ENCODE measurements at places on chromosomes 6 and 20. TPM values are rescaled to one million over a fixed set of nuclear protein-coding genes. Genes with fewer than 3 reads are reported as not detected.

ALDH5A1 gene
- total RNA-seq = 11.4 TPM

GRCh38 chr6:169726963-169727362, 2.7 kb upstream of the PHF10 start:
- no peak for DNase-seq

GRCh38 chr6:113539202-113539601, 317.9 kb upstream of the MARCKS start:
- no peak for DNase-seq

DNA sequence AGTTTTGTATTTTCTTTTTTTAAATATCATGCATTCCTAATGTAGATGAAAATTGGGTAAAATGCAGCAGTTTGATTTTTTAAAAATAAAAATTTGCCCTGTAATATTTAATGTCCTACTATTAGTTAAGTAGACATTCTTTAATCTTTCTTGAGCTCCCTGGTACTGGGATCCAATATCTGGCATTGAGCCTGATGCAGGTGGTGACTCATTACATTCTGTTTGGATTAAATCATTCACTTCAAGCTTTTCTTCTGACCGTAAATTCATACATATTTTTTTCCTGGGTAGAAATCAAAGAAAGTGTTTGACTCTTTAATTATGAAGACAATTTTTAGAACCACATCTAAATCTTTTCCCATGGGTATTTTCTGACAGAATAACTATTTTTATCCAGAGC, 768.8 kb upstream of the SLC35B3 start:
- no peak for DNase-seq

DNA sequence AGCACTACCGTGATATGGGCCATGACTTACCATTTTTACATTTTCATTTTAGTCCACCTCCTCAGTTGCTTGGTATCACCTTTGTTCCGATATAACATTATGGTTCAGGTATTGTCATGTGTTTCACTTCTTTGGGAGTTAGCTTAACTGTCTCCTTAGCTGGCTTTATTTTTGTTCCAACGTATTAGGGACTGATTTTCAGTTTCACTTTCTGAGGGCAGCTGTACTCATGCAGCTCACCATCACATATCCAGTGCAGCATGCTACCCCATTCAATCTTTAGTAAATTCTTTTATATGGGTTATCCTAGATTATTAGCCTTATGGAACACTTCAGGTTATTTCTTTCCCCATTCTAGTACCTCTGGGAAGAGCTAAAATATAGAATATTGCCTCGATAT, 362.2 kb upstream of the IRAK1BP1 start:
- no peak for DNase-seq

DNA sequence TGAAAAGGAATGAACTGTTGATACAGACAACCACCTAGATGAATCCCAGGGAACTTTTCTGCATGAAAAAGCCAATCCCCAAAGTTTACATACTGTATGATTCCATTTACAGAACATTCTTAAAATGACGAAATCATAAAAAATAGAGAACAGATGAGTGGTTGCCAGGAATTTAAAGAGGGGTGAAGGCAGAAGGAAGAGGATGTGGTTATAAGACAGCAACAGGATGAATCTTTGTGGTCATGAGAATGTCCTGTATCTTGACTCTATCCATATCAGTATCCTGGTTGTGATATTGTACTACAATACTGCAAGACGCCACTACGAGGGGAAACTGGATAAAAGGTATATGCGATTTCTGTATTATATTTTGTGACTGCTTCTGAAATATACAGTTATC, 70.1 kb upstream of the EMILIN3 start:
- DNase-seq = no peak

GRCh38 chr20:62252342-62252966, 14.1 kb downstream of the OSBPL2 start:
- DNase-seq = no peak

RAET1E gene
- total RNA-seq = not detected

DNA sequence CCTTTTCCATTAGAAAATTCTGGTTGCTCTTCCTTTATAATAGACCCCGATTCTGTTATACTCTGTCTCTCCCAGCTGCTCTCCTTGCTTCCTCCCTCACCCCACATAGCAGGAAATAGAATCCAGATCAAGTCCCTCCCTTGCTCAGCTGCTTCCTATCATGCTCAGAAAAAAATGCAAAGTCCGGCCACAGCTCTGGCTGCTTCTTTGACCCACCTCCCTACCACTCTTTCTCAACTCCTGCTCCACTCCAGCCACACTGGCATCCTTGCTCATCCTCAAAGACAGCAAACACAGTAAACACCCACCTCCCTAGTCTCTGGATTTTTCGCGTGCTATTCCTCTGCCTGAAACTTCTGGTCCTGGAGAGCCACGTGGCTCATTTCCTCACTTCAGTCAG, 9.1 kb upstream of the SLC22A16 start:
- no peak for DNase-seq

- no peak for DNase-seq
Measured at GRCh38 chr6:144710207-144710606, 425.1 kb downstream of the UTRN start.

- no peak for DNase-seq
Measured at GRCh38 chr20:60212695-60213094, 254.5 kb downstream of the CDH26 start.

MLN gene
- not detected for total RNA-seq

STK38 gene
- 25.0 TPM for total RNA-seq

- DNase-seq = peak; percentile 69
Measured at GRCh38 chr6:24935366-24936152, at the start of gene RIPOR2. Gene RIPOR2 (minus strand): TSS chr6:24935960. CDS start chr6:24935898, 62 bp downstream.

- no peak for DNase-seq
Measured at GRCh38 chr20:49671433-49671832, 42.2 kb downstream of the B4GALT5 start.

GRCh38 chr6:156647991-156648390, 129.2 kb upstream of the ARID1B start:
- DNase-seq = no peak

GRCh38 chr20:34622821-34623451, 54.0 kb downstream of the PIGU start:
- no peak for DNase-seq

- no peak for DNase-seq
Measured at GRCh38 chr6:155638200-155638599, 182.6 kb upstream of the NOX3 start.

CTAGE9 gene
- not detected for total RNA-seq

DNA sequence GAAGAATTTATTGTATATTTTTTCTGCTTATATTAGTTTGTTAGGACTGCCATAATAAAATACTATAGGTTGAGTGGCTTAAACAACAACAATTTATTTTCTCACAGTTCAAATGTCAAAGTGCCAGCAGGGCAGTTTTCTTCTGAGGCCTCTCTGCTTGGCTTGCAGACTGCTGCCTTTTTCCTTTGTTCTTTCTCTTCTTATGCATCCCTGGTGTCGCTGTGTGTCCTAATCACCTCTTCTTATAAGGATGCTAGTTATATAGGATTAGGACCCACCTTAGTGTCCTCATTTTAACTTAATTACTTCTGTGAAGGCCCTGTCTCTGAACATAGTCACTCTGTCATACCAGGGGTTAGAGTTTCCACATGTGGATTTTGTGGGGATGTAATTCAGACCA, 354.4 kb downstream of the NKAIN2 start:
- DNase-seq = no peak

VWA7 gene
- 5.9 TPM for total RNA-seq

GRCh38 chr6:81894306-81894705, 141.8 kb upstream of the TENT5A start:
- no peak for DNase-seq

DNA sequence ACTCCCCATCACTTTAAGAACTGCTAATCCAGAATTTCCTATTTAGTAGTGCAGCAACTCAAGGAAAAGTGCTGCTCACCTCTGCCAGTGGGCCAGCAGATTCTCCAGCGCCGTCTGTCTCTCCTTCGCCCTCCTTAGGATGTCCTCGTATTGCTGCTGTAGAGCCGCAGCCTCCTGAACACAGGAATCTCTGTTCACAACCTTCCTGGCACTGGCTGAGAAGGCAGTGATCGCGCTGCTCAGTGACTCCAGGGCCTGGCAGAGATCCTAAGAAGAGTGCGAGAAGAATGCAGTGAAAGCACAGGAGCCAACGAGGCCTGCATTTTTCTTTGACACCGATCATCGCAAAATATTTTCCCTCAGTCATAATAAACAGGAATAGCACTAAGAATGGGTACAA, 209.0 kb downstream of the SYNE1 start:
- no peak for DNase-seq

RRAGD gene
- 6.3 TPM for total RNA-seq

- DNase-seq = no peak
Measured at GRCh38 chr20:47154089-47154488, 202.4 kb downstream of the ZMYND8 start.

NANP gene
- 7.9 TPM for total RNA-seq

PRRT1 gene
- total RNA-seq = not detected

GRCh38 chr6:97306544-97307320, 23.7 kb upstream of the MMS22L start:
- DNase-seq = no peak

- no peak for DNase-seq
Measured at GRCh38 chr6:101150226-101150625, 243.3 kb upstream of the GRIK2 start.

GRCh38 chr6:106099235-106099537, 13.1 kb downstream of the PRDM1 start:
- no peak for DNase-seq

MOG gene
- not detected for total RNA-seq

- DNase-seq = no peak
Measured at GRCh38 chr6:166862287-166862977, 93.9 kb downstream of the RNASET2 start.

- no peak for DNase-seq
Measured at GRCh38 chr6:100633096-100633777, 168.5 kb upstream of the SIM1 start.

- DNase-seq = no peak
Measured at GRCh38 chr6:145116591-145117178, 618.6 kb downstream of the EPM2A start.

DNA sequence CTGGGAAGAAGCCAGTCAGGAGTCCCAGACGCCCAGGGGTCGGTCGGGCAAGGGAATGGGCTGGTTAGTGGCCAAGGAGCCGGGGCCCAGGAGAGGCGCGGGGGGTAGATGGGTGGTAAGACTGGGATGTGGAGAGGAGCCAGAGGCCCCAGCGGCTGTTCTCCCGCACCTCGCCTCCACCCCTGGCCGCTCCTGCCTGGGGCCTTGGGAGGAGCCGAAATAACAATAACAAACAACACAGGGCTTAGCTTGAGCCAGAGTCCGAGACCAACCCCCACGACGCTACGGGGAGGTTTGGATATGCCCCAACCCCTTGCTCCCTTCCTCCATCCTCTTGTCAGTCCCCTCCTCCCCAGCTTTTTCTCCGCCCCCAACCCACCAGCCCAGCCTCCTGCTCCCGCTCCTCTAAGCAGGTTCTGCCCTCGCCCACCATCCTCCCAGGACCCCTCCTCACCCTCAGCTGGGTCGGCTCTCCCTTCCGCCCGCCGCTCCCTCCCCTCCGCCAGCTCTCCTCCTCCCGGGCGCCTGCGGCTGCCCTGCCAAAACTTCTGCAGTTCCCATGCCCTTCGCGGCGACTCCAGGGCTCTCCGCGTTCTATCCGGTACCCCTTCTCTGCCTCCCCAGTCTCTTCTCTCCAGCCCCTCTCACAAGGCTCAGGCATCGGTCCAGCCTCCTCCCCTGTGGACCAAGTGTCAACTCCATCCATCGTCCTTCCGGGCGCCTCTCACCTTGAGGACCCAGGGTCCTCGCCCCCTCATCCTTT, 1.1 kb downstream of the RNF39 start:
- DNase-seq = no peak

OR2H2 gene
- not detected for total RNA-seq

PSORS1C2 gene
- total RNA-seq = not detected

Data from activated T-helper 2 cell treated with anti-CD3 and anti-CD28 coated beads, Interferon-gamma antibody, Interleukin-2, Interleukin-4, amounts not matched to agents 10 μg/mL and 5 μg/mL and 100 μg/mL, durations not matched to agents 14 hours and 24 hours and 36 hours (primary cell).